Activated T-cell treated with anti-CD3 and anti-CD28 coated beads, Interleukin-2, amount 50 U/mL, for 24 hours (primary cell): ENCODE measurements at places on chromosomes 12 and 14.
A peak's percentile ranks its signal among the peaks of the same experiment; 100 is the strongest.

- no peak for DNase-seq
Observed at GRCh38 chr12:45933504-45933903, 56.9 kb downstream of the SCAF11 start.

- no peak for DNase-seq
Observed at GRCh38 chr14:105063056-105063455, 2.2 kb downstream of the GPR132 start.

DNA sequence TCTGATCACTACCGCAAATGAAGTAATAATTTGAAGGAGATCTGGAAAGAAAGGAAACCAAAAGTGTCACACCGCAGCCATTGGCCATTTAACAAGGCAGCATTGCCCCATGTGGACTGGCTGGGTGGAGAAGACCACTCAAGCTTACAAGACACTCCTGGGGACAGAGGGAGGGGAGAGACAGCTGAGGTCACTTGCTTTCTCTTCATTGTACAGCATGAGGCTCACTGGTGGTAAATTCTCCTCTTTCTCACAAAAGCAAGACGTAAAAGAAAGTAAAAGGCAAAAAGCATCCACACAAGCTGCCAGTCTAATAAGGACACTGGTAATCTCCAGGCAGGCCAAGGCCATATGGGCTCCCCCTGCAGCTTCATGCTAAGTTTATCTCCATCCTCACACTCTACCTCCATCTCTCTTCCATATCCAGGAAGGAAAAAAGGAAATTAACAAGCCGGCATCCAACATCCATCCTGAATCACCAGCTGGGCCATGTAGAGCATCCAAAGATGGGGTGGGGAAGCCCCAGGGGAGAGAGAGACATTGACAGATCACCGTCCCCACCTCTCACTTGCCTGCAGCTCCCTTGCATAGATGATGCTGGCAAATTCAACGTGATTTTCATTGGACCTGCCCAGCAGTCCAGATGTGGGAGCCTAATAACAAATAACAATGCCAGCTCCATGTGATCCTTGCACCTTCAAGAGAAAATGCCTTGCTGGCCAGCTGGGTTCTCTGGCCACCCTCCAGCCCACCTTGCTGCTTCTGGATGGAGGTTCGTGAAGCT, 100.6 kb downstream of the DPF3 start:
- DNase-seq: no peak

DNA sequence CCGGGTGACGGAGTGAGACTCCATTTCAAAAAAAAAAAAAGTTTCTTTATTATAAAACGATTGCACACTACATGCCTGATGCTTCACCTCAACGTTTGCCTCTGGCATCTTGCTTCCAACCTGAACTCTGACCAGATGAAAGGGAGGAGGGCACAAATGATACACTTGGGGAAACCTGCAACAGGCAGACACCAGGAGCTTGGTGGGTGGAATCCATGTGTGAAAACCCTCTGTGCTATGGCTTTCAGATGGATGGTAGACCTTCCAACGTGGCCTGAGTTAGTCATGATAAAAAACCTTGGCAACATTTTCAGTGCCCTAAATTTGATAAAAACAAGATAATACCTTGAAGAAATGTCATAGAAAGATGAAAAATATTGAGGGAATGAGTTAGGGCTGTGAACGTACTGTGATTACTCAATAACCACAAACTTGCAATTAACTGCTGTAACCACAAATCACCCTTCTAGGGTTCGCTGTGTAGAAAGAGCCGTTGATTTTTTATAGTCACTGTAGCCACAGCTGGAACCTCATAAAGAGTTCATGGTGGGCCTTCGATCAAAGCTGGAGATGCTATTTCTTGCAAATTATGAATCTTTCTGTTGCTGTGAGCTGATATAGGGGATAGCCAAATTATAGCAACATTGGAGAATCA, 26.1 kb upstream of the GZMB start:
- DNase-seq: no peak

GRCh38 chr12:3559601-3560294, 68.7 kb downstream of the PRMT8 start:
- DNase-seq: no peak

DNA sequence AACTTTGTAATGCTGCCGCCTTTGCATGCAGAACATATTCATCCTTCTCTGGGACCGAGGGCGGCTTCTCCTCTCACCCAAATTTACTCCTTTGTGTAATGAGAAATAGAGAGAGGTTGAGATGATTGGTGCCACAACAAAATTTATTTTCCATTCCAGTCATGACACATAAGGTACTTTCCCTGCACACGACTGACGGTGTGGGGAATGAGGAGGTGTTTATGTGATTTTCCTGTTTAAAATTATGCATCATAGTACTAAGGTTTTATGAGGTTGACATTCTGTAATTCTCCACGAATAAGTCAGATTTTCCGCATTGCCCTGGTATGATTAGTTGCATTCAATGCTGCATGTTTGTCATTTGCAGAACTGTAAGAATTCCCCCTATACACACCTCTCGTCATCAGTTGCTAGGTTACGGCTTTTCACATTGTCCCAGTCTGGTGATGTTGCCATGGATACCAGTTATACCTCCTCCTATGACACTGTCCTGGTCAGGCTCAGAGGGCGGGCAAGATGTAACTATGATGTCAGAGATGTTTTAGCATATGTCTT, 23.1 kb downstream of the BICDL1 start:
- peak; percentile 69 for DNase-seq

GRCh38 chr14:51342226-51342625, 102.2 kb downstream of the TMX1 start:
- no peak for DNase-seq

DNA sequence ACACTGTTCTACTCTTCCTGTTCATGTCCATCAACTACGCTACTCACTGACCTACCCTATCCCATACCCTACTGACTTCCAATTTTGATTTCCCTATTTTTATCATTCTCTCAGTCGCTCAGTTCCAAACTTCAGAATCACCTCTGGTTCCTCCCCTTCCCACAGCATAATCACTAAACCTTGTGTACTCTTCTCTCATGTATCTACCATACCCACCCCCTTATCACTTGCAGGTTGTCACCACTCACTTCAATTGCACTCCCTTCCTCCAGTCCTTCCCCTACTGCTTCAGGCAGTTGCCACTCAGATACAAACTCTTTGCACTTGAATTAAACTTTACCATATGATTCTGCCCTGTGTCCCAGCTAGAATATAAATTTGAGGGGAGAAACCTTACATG, 6.3 kb downstream of the RACGAP1 start:
- no peak for DNase-seq

GRCh38 chr12:57811028-57811755, 7.3 kb downstream of the AVIL start:
- no peak for DNase-seq

GRCh38 chr12:6494968-6495367, 1.1 kb downstream of the NCAPD2 start:
- no peak for DNase-seq

DNA sequence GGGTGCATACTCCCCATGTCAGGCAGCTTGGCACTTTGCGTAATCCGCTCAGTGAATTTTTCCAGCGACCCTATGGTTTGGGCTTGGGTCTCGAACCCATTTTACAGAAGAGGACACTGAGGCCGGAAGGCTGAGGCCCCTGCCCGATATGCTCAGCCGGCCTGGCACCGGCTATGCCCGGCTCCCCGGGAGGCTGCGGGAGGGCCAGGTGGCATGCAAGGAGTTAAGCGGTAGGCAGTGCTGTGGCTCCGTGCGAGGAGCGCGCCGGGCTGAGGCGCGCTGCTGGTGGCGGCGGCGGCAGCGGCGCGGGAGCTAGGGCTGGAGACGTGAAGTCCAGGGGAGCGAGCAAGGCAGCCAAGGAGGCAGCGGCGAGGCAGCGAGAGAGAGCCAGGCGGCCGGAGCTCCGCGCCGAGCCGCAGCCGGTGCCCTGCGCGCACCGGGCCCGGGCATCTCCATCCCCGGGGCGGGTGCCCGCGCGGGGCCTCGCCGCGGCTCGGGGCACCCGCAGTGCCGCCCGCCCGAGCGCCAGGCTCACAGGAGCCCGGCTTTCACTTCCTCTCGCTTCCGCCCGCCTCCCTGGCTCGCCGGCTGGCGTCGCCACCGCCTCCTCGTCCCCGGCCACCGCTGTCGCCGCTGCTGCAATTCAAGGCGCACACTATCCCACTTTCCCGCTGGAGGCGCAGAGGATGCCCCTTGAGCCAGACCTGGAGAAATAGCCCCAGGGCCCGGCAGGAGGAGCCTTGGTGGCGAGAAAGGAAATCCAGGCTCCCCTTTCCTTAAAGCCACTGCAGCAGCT, at the start of gene WSCD2:
Gene WSCD2, plus strand, starts transcription at position 272 of the 796 bp plus-strand sequence. CDS start 66,545 bp downstream, outside the sequence.
- no peak for DNase-seq

GRCh38 chr14:95664546-95664945, 21.7 kb upstream of the TCL1B start:
- no peak for DNase-seq
